NCI-H1930 (cell line): ENCODE measurements at places on chromosomes 6 and 20.

DNA sequence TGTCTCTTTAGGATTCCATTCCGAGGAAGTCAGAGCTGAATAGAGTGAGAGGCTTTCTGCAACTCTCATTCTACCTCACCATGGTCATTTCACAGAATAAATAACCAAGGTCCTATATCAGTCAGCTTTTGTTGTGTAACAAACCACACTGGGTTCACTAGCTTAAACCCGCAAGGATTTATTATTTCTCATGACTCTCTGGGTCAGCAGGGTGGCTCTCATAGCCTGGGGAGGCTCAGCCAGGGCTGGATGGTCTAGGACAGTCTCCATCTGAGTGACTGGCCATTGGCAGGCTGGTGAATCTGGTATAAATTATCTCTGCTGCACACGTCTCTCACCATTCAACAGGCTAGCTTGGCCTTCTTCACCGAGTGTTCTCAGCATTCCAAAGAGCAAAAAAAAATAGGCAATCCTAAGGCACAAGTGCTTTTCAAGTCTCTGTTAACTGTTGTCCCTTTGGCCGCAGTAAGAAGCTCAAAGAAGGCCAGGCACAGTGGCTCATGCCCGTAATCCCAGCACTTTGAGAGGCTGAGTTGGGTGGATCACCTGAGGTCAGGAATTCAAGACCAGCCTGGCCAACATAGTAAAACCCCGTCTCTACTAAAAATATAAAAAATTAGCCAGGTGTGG, 39.7 kb downstream of the ISM1 start:
- no peak for DNase-seq

GRCh38 chr6:8905757-8906156, 470.4 kb upstream of the SLC35B3 start:
- no peak for DNase-seq

- DNase-seq: no peak
Observed at GRCh38 chr6:150377211-150377781, 8.5 kb downstream of the IYD start.

DNA sequence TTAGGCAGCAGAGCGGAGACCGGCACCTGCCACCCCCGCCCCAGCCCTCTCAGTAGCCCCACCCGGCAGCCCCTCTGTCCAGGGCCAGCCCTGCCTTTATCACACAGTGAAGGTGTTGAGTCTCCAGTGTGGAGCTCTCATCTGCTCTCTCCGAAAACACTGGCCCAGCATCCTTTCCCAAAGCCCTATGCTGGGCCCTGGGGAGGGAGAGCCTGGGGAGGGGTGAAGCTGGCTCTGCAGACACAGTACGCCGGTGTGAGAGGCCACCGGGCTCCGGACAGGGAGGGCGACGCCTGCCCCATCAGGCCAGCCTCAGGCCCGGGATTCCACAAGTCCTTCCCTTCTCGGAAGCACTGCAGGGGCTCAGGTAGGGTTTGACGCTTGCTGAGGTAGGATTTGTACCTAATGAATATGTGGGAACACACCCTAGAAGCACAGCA, 186.9 kb downstream of the ERMARD start:
- DNase-seq: no peak

DNA sequence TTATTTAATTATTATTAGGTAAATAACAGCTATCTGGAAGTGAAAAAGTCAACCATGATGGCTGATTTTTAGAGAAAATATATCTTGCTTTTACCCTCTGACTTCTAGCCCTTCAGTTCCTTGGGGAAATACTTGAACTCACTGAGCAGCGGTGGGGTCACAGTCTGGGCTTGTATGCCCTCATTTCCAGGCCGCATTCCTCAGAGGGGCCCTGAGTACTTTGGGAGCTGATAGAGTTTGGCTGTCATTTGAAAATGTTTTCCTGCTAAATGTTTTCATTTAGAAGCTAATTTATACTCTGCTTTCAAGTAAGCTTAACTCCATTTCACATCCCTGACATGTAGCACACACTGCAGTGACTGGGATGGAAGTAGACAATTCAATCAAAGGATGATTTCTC, 1028.5 kb downstream of the KIF16B start:
- no peak for DNase-seq

- no peak for DNase-seq
Observed at GRCh38 chr20:59949911-59950310, 8.3 kb upstream of the CDH26 start.

DNA sequence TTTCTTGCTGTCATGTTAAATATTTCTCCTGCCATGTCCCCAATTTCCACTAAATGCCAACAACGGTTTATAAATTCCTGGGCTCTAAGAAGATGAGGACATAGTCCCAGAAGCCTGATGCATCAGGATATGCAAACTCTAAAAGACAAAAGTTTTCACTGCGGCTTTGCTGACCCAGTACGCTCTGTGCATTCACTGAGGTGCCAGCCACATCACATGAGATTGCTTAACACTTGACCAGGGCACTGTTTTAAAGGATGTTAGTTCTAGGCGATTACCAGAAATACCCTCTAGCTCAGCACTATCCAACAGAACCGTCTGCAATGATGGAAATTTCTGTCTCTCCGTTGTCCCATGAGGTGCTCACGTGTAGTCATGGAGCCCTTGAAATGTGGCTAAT, 19.9 kb upstream of the ADTRP start:
- no peak for DNase-seq

DNA sequence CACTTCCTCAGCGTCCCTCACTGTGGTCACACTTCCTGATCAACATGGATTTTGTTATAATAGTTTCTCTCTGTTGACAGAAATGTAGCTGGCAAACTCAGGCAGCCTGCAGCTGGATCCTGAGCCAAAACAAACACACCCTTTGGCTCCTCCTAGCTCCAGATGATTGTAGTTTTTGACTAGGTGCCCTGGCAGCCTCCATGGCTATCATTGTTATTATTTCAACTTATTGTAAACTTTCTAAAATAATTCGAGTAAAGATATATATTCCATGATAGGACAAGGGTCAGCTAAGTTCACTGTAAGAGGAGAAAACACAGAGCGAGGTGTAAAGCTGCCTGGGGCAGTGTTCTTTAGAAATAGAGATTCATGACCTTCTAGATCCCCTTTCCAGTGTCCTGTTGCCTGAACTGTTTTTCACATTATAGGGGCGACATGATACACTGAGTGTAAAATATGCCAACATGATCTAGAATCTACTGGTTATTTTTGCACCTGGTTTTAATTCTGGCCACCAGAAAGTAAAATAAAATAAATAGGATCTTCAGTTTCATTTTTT, 98.2 kb upstream of the HDGFL1 start:
- DNase-seq: no peak

DNA sequence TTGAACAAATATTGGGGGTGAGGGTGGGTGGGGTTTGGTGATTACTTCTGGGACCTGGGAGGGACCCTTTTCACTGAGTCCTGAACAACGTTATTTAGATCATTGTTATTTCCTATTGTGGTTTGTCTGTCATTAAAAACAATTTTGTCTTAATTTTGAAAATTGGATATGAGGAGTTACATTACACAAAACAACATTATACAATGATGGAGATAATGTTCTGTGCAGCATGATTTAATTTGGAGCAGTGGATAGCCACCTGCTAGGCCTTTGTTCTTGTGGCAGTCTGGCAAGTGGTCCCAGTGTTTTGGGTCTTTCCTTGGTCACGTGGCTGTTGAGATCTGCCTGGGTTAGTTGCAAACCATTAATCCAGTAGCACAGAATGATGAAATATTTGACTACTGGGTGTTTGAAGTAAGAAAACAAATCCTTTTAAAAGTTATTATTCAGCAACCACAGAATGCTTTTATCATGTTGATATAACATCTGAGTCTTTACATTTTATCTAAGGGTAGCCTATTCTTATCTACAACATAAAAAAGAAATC, 172.8 kb downstream of the CDKAL1 start:
- peak; percentile 93 for DNase-seq

DNA sequence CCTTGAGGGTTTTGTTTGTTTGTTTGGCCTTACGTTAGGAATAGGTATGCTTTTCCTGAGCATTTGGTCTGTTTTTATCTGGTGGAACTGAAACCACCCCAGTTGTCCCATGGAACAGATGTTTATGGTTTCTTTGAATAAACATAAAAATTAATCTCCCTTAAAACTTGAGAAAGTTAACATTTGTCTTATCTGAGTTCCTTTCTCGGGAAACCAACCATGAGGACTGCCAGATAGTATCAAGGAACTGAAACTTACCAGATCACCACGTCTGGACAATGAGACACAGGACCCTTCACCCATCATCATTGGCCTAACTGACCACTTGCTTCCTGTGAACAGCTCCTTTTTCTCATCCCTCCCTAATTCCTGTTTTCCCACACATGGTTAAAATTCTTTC, 15.3 kb upstream of the HECA start:
- DNase-seq: no peak

DNA sequence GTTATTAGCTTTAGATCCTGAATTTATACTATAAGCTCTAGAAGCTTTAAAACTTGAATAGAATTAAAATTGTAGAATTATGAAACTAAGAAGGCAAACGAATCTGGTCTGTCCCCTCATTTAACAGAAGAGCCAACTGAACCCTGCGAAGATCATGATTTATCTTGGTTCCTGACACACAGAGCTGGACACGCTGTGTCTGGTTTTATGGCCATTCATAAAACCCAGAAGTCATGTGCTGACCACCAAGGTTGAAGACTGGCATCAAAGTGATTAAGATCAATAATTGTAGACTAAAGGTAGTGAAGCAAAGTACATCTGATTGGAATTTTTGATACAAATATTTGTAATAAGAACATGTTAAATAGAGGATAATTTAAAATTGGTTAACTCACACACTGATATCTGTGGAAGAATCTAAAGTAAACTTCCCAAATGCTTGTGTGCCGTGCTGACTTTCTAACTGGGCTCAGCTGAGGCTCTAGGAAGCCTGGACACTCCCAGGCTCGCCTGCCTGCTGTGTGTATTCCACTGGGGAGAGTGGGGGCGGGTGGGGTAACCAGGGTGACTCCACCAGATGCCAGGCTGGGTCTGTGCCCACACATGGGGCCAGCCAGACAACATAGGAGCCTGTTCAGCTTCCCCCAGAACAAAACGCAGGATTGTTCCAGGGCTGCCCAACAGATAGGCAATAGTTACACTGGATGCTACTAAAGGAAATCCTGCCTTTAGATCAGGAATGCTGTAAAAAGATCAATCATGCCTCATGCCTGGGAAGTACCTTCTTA, 42.1 kb upstream of the SLC22A3 start:
- DNase-seq: no peak

- DNase-seq: no peak
Observed at GRCh38 chr6:51719297-51719696, 368.1 kb downstream of the PKHD1 start.

- DNase-seq: no peak
Observed at GRCh38 chr6:21887231-21888185, 294.0 kb downstream of the SOX4 start.

- DNase-seq: peak; percentile 4
Observed at GRCh38 chr6:82251942-82252341, 4.4 kb upstream of the IBTK start.

GRCh38 chr6:90557006-90557405, 29.9 kb downstream of the MAP3K7 start:
- DNase-seq: no peak
